Activated gamma-delta T cell treated with Interleukin-2 at 50 U/mL for 16 hours (primary cell): ENCODE measurements at places on chromosomes 3 and 15.

DNA sequence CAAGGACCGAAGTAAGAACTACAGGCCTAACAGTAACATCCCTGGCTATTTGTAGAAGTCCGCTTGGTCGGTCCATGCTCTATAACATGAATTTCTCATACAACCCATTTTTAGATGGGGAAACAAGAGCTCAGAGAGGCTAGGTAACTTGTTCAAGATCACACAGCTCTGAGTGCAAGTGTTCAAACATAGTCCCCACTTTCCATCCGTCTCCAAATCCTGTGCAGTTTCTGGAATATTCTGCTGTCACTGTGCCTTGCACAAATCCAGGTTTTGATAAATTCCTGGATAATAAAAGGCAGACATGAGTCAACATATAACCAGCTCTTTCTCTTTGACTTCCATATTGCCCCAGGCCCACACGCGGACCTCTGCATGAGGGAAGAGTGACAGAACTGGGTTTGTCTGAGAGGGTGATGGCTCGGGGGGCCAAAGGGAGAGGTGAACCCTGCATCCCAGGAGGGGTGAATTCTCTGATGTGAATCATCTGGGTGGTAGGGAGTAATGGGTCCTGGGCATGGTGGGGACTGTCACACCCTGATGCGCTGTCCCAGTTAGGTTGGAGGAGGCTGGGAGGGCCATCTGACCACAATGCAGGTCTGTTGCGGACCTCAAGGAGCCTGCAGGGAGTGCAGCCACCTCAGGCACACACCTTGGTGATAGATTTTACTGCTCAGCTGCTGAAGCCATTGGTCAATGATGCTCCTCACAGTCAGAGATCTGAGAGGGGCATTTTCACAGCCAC is 162.2 kb downstream of the SMAD6 start:
- no peak for DNase-seq

- no peak for DNase-seq
Measured at GRCh38 chr3:184651904-184652303, 60.0 kb downstream of the MAGEF1 start.

GRCh38 chr15:88644741-88645140 is 5.9 kb downstream of the ISG20 start:
- no peak for DNase-seq

- no peak for DNase-seq
Measured at GRCh38 chr15:52789601-52790168, 451 bp downstream of the ONECUT1 start.

DNA sequence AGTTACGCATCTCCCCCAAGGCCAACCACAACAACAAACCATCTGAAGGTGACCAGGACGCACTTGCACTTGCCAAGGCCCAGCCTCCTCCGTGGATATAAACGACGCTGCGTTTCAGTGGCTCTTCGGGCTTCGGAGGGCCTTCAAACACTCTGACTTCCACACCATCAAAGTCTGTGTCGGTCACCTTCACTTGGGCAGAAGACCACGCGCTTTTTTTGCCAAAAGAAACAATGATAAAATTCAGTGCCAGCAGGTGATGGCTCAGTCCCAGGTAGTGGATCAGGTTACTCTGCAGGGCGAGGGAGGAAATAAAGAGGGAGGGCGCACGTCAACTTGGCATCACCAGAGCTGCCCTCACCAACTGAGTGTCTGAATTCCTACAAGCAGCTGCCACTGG is 63.0 kb downstream of the NCEH1 start:
- no peak for DNase-seq

- no peak for DNase-seq
Measured at GRCh38 chr3:113985541-113985940, 37.7 kb downstream of the ZDHHC23 start.

- DNase-seq, result no peak
Measured at GRCh38 chr15:45386420-45386819, 8.1 kb upstream of the GATM start.
